ENCODE measurements at places on chromosomes 13 and 19. TPM values are rescaled to one million over a fixed set of nuclear protein-coding genes. Genes with fewer than 3 reads are reported as not detected.

Gene TJP3
- total RNA-seq, result 5.0 TPM

Gene CAPN12
- 1.1 TPM for total RNA-seq

Gene LRRC63
- total RNA-seq, result 0.79 TPM

Gene THSD8
- 8.7 TPM for total RNA-seq

Gene NXNL1
- total RNA-seq, result not detected

Gene PSG7
- total RNA-seq, result not detected

Gene ADGRE3
- 1.1 TPM for total RNA-seq

All from spinal cord (tissue), 10 donors.